Neural crest cell (in vitro differentiated cells): ENCODE measurements at places on chromosomes 6 and 20. TPM values are rescaled to one million over a fixed set of nuclear protein-coding genes. Genes with fewer than 3 reads are reported as not detected.

DNA sequence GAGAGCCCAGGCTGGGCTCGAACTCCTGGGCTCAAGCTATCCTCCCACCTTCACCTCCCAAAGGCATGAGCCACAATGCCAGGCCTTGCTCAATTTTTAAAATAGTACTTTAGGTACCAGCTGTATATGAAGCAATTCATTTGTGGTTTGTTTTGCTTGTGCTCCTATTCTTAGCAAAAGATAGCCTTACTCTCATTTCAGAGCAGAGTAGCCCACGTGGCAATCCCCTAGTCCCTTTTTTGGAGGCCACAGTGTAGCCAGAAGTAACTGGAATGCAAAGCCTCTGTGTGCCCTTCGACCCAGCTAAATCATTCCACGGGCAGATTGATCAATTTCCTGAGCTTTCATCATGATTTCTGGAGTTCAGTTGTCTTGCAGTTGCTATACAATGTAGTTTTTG is 372.2 kb downstream of the NRN1 start:
- DNase-seq: no peak

CLPSL1 gene
- not detected in 2 replicates for total RNA-seq

DNA sequence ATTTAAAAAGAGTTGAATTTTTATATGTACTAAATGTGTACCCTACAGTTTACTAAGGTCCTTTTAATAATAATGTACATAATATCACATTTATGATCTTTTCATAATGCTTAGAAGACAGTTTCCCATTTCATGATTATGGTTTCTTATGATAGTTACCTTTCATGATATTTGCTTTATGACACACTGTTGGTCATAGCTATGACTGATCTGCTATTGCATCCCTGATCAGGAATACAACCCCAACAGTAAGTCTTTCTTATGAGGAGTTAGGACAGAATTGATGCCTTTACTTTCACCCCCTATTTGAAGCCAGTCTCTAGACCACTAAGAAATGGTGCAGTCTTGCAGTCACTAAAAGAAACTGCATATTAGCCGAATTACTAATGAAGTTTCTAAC is 31.0 kb downstream of the LCA5 start:
- no peak for DNase-seq

- DNase-seq: no peak
Measured at GRCh38 chr20:8221887-8222419, 89.9 kb downstream of the PLCB1 start.

GRCh38 chr6:163319609-163320366 is 94.7 kb upstream of the QKI start:
- no peak for DNase-seq

DNA sequence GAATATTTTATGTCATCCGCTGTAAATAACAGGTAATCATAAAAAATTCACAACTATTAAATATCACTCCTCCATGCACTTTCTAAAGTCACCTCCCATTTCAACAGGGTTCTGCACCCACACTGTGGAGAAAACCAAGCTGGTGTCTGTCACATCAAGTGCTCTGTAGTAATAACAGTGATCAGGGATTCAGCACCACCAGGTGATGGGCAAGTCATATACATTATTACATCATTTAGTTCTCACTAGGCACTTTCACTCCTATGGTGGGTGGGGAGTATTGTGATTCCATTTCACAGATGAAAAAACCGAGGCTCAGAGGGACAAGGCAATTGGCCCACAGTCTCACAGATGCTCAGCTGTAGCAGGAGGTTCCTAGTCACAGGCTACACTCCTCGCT is 8.7 kb downstream of the BFSP1 start:
- DNase-seq: no peak

PTCRA gene
- total RNA-seq: not detected in 2 replicates

- no peak for DNase-seq
Measured at GRCh38 chr6:35358086-35358485, 15.7 kb downstream of the PPARD start.

HSPA12B gene
- total RNA-seq: 1.1 and 1.3 TPM in 2 replicates

DNA sequence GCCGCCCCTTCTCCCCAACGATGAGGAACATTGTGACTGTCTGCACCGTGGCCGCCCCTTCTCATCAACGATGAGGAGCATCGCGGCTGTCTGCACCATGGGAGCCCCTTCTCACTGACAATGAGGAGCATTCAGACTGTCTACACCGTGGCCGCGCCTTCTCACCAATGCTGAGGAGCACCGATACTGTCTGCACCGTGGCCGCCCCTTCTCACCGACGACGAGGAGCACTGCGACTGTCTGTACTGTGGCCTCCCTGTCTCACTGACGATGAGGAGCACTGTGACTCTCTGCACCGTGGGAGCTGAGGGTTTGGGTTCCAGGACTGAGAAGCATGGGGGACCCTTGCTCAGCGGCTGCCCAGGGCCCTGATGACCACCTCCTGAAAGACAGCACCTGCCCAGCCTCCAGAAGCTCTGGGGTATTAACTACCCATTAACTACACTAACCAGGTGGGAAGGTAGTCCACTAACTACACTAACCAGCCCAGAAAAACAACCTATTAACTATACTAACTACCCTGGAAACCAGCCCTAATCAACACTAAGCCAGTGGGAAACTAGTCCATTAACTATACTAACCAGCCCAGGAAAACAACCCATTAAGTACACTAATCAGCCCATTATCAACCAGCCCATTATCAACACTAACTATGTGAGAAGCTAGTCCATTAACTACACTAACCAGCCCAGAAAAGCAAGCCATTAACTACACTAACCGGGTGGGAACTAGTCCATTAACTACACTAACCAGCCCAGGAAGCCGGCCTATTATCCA is 116.9 kb downstream of the TAF4 start:
- no peak for DNase-seq

TREM1 gene
- total RNA-seq: not detected in 2 replicates

- no peak for DNase-seq
Measured at GRCh38 chr6:22954749-22955385, 385.5 kb downstream of the HDGFL1 start.

CDSN gene
- total RNA-seq: not detected in 2 replicates

ANKEF1 gene
- 3.7 and 3.8 TPM in 2 replicates for total RNA-seq

DUSP15 gene
- total RNA-seq: 13.5 and 13.7 TPM in 2 replicates

- DNase-seq: no peak
Measured at GRCh38 chr6:4973982-4974745, 29.7 kb downstream of the RPP40 start.

- no peak for DNase-seq
Measured at GRCh38 chr6:88380618-88381288, 214.6 kb upstream of the CNR1 start.

MYO6 gene
- total RNA-seq: 24.5 and 25.7 TPM in 2 replicates

TEAD3 gene
- 18.0 and 19.2 TPM in 2 replicates for total RNA-seq

IRAK1BP1 gene
- total RNA-seq: 7.8 and 8.4 TPM in 2 replicates

GRCh38 chr6:156710479-156710878 is 66.7 kb upstream of the ARID1B start:
- no peak for DNase-seq

PRPH2 gene
- not detected in 2 replicates for total RNA-seq

DNA sequence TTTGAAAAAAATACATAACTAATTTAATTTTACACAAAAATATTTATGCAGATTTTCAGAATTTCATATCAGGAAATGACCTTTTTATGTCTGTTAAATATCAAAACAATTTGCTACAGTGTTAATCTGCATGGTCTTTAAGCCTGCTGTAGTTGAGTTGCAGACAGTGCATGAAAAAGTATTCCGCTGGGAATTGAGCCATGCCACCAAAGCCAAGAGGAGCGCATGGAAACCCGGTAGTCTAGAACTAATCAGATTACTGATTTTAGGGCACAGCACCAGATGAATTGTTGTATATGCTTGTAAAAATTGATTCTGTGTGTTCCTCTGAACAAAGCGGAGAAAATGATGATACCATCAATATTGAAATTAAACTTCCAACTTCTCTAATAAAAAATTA is 34.3 kb upstream of the LAMP5 start:
- DNase-seq: no peak

- DNase-seq: no peak
Measured at GRCh38 chr20:13441388-13441787, 197.3 kb downstream of the TASP1 start.

DNA sequence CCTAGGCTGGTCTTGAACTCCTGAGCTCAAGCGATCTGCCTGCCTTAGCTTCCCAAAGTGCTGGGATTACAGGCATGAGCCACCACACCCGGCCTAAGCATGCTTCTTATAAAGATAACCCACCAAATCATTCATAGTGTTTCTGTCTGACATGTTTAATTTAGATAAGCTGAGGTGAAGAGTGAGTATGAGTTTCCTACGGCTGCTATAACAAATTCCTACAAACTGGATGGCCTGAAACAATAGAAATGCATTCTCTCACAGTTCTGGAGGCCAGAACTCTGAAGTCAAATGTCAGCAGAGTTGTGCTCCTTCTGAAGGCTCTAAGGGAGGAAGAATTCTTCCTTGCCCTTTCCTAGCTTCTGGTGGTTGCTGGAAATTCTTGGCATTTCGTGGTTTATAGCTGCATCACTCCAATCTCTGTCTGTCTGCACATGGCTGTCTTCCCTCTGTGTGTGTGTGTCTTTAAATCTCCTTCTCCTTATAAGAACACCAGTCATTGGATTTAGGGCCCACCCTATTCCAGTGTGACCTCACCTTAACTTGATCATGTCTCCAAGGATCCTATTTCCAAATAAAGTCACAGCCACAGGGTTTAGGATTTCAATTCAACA is 29.9 kb downstream of the MAPK13 start:
- no peak for DNase-seq

- DNase-seq: no peak
Measured at GRCh38 chr20:57753332-57754164, 43.7 kb upstream of the PMEPA1 start.

DNA sequence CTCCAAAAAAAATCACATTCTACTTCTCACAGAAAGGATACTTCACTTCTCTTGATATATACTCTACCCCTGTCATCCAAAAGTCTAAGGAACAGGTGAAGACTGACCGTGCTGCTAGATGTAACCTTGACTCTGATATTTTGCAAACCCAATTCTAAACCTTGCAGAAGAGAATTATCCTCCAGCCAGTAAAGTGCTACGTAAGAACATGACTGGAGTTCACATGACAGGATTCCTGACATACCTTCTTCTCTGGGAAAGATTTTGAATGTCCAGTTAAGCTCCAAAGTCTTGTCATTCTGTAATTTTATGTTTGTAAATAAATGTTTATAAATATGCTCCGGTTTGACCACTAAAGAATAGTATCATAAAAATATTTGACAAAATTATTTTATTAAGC is 35.8 kb downstream of the BTBD9 start:
- no peak for DNase-seq

DNA sequence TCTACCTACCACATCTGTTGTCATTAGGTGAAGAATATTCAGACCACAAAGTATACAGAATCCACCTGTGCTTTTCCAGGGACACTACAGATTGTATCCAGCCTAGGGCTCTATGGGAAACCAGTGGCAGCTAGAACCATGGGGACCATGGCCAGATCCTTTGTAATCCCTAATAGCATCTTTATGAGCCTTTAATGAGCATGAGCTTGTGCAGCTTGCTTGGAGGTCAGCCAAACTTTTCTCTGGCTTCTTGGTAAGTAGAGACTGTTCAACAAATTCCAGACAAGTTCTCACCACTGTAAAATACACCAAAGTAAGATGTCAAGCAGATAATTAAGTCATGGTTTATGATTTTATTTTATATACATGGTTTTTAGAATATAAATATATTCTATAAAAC is 301.6 kb upstream of the ADGRB3 start:
- no peak for DNase-seq

SIRPD gene
- not detected in 2 replicates for total RNA-seq

- DNase-seq: no peak
Measured at GRCh38 chr20:9808166-9808565, 30.7 kb downstream of the PAK5 start.

- no peak for DNase-seq
Measured at GRCh38 chr6:92922216-92922806, 497.0 kb downstream of the EPHA7 start.
